ENCODE measurements at places on chromosomes 13 and 19.

DNA sequence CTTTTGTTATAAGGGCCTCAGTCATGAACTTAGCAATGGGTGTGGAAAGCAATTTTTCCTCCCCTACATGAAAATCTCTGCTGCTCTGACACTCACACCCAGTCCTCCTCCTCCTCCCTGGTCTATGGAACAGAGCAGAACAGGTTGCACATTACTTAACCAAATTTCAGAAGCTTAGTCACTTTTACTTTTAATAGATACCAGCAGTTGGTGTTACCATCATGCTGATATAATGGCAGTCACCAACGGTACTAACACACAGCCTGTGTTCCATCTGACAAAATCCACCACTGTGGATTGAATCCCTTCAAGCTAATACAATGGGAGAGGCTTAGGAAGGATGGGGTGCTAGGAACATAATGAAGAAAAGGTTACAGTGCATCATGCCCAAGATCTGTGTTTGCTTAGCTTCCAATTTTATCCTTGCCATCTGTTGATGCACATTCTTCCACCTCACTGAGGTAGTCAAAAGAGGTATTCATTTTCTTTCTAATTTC lies 9.8 kb downstream of the TPT1 start:
- no peak for DNase-seq

GRCh38 chr13:73571376-73571775 lies 512.6 kb downstream of the KLF5 start:
- DNase-seq = no peak

DNA sequence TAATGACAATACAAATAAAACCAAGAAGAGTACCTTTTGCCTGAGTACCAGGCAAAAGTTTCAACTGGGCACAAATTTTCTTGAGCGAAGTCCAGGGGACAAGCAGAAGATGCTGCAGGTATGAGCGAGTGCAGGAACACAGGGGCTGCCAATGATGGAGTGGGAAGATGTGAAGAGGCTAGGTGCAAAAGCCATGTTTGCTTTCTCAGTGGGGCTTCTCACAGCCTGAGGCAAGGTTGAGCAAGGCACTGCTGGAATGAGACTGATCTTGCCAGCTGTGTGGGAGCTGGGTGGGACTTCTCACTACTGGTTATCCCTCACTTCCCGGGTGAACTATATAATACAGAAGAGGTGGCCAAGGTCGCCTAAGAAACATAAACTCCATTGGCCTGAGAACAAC lies 1200.7 kb downstream of the SLITRK1 start:
- DNase-seq = no peak

- DNase-seq = peak; percentile 56
Observed at GRCh38 chr19:51777570-51778462, 16.8 kb downstream of the FPR2 start.

GRCh38 chr19:16594681-16595091 lies 22.5 kb upstream of the SLC35E1 start:
- DNase-seq = no peak

All from right hindlimb (tissue), 1 donor.